ENCODE measurements at places on chromosomes 3 and 15.

GRCh38 chr3:111315930-111316587, 225.9 kb upstream of the CD96 start:
- no peak for DNase-seq

GRCh38 chr3:25293736-25294135, 134.3 kb upstream of the RARB start:
- DNase-seq = no peak

DNA sequence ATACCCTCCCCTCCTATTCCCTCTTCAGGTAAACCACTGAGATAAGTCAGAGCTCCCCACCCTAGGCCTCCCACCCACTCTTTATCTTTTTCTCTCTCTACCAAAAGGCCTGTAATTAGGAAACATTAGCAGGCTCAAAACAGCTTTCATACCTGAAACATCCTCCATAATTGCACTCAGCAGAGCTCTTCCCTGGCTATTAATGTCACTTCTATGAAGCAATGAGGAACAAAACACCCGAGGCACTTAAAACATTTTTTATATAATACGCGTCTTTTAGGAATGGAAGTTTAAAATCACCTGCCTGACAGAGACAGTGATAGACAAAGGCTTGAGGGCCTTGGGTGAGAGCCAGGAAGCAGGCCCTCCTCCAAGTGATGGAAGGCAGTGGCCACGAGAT, 138.9 kb downstream of the EPHB1 start:
- no peak for DNase-seq

- DNase-seq = no peak
Observed at GRCh38 chr3:123766193-123767008, 117.7 kb downstream of the MYLK start.

DNA sequence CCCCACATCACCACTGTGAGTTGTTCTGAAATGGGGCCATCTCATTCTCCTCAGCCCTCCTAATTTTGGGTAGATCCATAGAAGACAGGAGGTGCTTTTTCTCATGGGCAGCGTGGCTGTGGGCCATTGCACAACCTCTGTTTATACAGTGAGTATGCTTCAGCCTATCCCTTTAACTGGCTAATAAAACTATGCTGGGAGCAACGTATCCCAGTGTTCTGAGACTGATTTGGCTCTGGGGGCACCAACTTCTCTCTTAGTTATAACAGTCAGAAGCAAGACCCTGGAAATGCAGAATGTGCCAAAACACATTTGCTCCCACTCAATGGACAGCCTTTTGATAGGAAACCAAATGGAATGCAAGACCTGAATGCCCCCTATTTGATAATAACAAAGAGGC, 97.1 kb upstream of the ICE2 start:
- DNase-seq = no peak

- no peak for DNase-seq
Observed at GRCh38 chr3:25870452-25870851, 80.6 kb downstream of the OXSM start.

- no peak for DNase-seq
Observed at GRCh38 chr3:139265131-139266016, 78.4 kb upstream of the MRPS22 start.

GRCh38 chr3:39587113-39587512, 119.6 kb downstream of the MOBP start:
- no peak for DNase-seq

DNA sequence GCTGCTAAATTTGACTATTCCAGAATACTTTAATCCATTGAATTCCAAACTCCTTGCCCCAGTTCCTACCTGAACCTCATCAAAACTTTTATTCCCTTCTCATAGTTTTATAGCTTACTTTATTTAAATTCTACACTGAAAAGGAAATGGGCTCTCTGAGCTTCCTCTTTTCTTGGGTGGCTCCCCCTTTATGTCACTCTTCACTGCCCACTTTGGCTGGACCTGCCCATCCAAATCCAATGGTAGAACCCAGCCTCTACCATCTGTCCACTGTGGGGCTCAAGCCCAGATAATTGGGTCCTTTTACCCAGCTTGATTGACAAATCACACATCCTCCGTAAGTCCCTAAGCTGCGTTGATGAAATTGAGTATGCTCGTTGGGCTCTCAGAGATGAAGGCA, 216.5 kb downstream of the BBX start:
- peak; percentile 66 for DNase-seq

- DNase-seq = no peak
Observed at GRCh38 chr15:66912001-66912400, 153.4 kb upstream of the SMAD3 start.

DNA sequence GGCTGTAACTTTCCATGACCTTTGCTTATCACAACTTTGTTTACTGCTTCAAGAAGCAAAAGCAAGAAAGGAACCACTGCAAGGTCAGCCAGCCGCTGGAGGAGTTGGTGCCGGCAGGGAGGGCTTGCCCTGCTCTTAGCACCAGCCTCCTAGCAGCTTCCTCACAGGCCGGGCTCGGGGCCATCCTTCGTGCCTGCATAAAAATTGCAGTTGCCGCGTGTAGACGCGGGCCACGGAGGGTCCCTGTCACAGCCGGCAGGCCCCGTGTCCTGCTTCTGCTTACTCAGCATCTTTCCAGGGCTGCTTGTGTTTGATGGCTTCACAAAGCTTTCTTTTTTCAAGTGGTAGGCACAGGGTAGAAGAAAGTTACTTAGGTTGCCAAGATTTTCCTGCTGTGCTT, 84.4 kb downstream of the PGPEP1L start:
- no peak for DNase-seq

DNA sequence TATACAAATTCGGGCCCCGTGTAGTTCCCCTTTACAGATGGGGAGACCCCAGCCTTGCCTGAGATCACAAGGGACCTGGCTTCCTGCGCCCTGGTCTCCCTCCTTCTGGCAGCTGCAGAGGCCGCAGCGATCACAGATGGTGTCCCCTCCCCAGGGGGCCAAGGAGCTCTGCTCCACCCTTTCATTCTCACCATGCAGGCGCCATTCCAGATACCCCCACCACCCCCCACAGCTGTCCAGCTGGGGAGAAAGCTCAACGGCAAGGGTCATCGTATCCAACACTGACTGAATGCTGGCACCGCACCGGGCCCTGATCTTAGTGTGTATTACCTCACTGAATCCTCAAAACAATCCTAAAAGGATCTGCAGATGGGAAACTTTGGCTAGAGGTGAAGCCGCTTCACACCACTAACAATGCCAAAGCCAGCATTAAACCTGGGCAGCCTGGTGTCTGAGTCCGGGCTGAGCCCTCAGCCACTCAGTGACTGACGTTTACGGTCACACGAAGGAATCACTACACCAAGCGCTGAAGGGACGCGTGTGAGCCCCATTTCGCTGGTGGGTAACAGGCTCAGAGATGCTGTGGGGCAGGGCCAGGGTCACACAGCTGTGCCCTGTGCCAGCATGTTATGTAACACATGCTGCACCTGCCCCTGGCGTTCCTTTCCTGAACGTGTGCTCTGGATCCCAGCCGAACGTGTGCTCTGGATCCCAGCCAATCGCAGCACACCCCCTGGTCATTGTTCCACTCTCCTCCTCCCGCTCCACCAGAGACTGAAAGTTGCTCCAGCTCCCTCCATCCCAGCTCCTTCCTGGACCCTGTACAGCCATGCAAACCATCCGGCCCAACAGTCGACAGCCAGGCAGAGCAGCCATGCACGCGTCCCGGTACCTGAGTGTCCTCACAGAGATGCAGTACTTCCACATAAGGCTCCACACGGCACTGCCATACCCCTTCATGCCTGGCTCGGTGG, 51.8 kb downstream of the IQSEC1 start:
- peak; percentile 81 for DNase-seq

- no peak for DNase-seq
Observed at GRCh38 chr3:47961815-47962606, 54.2 kb downstream of the MAP4 start.

DNA sequence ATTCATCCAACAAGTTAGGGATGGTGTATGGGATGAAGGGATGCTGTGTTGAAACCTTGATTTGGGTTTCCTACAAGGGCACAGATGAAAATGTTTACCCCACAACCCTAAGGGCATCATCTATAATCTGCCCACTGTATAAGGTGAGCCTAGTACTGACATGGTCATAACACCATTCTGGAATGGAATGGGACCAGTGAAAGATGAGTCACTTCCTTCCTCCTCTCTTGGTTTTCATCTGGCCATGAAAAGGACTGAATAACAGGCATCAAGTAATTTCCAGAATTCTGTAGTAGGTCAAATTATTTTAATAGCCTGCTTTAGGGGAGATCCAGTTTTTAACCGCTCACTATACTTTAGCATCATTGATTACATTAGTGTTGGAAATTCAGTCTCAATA, 538.6 kb downstream of the NR2F2 start:
- no peak for DNase-seq

DNA sequence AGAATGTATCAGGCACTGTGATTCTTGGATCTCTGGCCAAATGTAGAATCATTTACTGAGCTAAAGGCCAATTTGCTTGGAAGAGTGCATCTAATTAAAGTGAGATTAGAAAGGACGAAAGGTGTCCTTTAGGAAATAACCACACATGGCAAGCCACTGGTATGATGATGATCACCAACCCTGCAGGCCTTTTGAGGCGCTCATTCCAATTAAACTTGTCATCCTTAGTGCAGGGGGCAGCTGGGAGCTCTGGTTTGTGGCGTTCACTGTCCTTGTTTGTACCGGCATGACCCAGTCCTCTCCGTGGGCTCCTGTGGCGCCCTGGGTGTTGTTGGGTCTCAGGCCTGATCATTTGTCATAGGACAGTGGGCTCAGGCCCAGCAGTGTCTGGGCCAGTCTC, 11.0 kb downstream of the LIMD1 start:
- DNase-seq = no peak

GRCh38 chr3:133955892-133956291, 60.2 kb upstream of the RAB6B start:
- DNase-seq = peak; percentile 96

DNA sequence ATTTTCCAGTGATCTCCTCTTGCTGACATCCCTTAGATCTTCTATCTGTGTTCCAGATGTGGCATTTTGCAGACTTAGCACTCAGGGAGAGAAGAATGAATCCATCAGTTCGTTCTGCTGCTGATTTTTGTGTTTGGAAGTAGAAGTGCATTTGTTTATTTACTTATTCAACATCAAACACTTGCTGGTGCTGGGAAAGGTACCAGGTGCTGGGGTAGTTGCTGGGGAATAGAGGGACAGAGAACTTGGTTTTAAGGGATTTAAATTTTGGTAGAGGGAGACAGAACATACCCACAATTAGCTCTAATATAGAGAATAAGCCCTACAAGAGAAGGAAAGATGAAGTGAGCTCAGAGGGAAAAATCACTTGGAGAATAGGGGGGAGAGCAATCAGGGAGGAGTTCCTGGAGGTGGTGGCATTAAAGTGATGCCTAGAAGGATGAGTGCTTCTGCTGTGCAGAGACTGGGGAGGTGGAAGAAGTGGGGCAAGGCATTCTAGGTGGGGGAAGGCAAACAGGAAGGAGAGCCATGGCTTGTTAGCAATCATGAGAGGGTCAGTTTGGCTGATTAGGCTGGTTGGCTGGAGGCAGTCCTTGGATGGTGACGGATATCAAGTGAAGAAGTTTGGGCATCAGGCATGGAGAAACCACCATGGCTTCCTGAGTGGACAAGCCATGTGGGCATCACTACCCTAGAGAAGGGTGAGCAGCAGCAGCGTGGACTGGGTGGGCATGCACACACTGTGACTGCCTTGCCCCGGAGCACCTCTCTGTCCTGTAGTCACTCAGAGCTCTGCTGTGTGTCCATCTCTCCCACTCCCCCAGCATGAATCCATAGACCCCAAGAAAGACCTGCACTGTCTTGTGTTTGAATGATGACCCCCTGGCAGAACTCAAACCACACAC, 197.3 kb downstream of the OPA1 start:
- no peak for DNase-seq

DNA sequence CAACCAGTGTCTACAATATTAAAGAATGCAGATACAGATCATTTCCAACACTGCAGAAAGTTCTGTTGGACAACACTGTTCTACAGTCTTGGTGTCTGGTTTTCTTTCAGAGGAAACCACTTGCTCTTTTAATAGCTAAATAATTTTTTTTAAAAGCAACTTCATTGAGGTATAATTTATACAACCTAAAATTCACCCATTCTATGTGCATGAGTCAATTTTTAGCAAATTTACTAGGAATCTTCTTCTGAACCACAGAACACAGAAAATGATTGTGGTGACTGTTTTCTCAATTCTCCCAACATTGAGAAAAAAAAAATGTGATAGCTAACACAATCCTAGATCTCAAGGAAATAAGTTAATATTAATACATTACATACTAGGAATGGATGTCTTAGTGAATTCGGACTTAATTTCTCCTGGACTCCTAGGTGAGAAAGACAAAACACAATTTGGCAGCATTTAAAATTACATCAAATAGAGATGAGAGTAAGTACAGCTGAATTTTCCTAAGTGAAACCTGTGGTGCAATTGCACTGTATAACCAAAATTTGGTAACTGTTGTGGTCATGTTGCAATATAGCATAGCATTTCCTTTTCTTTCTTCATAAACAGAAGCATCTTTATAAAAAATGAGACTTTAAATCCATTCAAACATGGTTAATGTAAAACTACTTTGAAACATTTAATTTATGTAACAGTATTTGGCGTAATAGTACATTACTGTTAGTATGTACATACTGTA, 15.3 kb upstream of the PLCL2 start:
- DNase-seq = no peak

DNA sequence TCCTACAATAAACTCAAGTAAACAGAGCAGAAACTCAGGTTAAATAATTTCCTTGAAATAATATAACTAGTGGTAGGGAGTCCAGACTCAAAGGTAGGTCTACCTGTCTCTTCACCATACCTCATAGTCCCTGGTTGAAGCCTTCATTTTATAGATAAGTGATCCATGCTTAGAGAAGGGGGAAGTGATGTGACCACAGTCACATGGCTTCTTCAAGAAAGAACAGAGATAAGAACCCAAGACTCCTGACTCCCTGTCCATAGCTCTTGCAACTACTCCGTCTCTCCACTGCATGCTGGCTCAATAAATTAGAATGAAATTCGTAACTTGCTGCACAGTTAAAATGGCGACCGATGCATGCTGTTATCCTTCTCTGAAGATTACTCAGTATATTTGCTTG, 11.0 kb upstream of the C15orf61 start:
- DNase-seq = no peak

DNA sequence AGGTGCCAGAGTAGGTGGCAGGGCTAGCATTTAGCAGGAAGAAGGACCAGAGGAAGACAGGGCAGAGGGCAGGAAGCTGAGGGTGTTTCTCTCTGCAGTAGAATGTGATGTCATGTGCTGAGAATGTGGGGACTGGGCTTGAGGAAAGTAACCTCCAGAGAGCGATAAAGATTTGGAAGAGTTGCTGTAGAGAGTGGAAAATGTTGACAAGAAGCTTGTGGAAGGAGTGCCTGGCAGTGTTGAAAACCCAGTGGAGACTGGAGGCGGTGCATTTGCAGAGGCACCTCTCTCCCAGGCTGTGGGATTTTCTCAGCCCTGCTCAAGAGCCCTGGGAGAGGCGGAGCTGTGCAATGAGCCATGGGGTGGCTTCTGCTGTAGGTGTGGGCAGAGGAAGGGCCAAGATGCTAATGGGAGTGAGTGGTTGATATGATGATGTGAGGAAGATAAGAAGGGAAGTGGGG, 54.8 kb downstream of the MESD start:
- no peak for DNase-seq

DNA sequence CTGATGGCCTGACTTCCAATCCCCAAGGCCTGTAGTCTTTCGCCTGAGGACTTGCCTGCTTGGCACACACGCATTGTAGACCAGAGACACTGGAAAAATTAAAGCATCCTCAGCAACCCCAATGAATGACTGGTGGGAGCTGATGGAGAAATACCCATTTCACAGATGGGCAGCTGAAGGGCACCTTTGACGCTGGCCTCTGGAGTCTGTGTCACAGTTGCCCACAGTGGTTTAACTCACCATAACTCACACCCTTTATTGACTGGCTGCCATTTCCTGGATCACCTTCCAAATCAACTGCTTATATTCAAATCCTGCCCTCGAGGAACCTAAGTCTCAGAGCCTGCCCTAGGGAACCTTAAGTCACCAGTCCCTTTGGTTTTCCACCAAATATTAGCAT, 183.1 kb downstream of the SHQ1 start:
- DNase-seq = peak; percentile 31

Measured in NCI-H82 (cell line).